ENCODE measurements at places on chromosomes 5 and 9. TPM values are rescaled to one million over a fixed set of nuclear protein-coding genes. Genes with fewer than 3 reads are reported as not detected.

Gene ACSL6
- polyA plus RNA-seq, result 2.9 TPM

DNA sequence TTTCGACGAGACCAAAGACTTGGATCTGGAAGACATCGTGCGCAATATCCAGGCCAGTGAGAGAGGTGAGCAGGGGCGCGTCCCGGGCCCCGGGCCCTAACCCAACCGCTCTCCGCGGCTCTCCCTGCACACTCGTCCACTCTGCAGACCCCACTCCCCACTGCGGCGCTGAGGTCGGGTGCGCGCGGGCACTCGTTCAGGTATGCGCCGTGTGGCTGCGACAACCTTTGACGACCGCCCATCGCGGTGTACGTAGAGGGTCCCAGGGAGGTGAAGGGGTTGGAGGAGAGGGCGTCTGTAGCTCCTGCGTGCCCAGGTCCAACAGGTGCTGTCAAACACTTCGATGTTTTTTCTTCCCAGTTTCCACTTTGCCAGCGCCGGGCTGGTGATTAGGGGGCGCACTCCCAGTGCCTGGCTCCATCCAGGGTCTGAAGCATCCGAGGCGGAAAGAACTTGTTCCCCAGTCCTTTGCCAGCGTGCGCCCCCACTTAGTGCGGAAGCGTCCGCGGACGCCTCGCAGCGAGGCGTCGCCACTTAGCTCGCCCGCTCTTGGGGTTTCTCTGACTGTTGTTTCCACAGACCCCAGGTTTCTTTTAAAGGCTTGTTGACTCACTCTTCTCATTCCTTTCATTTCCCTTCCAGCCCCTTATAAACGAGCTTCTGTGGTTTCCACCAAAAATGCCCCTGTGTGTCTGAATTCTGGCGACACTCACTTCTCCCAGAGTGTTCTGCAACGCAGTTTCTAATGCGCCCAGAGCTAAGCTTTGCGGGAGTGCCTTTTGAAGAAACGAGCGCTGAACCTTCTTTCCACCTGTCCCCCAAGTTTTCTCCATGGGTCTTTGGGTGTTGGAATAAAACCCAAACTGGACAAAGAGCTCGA, 1.6 kb downstream of the NPR3 start:
- DNase-seq, result no peak

GRCh38 chr5:147686421-147686820, 96.1 kb downstream of the JAKMIP2 start:
- no peak for DNase-seq

Gene GDA
- polyA plus RNA-seq, result 97.2 TPM

- no peak for DNase-seq
These were observed 23.7 kb upstream of the NPR3 start for GRCh38 chr5:32687499-32687831.

Gene SARDH
- 4.5 TPM for polyA plus RNA-seq

Gene NANS
- 70.4 TPM for polyA plus RNA-seq

GRCh38 chr9:88049677-88050307, 75.5 kb upstream of the CDK20 start:
- DNase-seq, result no peak

Gene SEPTIN8
- polyA plus RNA-seq, result 44.0 TPM

DNA sequence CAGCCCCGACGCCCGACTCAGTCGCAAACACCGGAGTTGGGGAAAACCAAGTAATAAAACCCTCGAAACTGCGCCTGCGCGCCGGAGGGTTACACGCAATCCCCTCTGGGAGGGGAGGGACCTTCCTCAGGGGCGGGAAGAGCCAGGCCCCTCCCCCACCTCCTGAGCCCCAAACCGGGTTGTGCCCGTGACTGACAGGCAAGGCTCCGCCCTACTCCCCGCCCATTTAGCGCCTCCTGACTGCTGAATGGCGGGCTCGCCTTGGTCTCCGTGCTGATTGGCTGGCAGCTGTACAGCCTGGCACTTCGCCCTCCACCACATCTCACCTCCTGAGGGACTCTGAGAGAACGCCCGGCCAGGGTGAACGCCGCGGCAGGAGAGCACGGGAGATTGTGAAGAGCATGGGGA, at the start of gene PRDM9:
PRDM9 (plus strand) TSS at position 332 of the 408 bp plus-strand sequence. CDS start 1,425 bp downstream, outside the sequence.
- peak; percentile 14 for DNase-seq

Measured in large intestine (tissue), 12 donors.